ENCODE measurements at places on chromosomes 5 and 9. TPM values are rescaled to one million over a fixed set of nuclear protein-coding genes. Genes with fewer than 3 reads are reported as not detected.
A peak's percentile ranks its signal among the peaks of the same experiment; 100 is the strongest.

Gene PHYHD1
- 19.9 TPM for total RNA-seq

Gene IL11RA
- total RNA-seq = 27.5 TPM

Gene ENC1
- total RNA-seq = 78.7 TPM

Gene ERGIC1
- total RNA-seq = 150 TPM

Gene BTNL8
- not detected for total RNA-seq

Gene ZNF608
- total RNA-seq = 148 TPM

Gene FRRS1L
- 4.9 TPM for total RNA-seq

Gene CAMK4
- 2.1 TPM for total RNA-seq

Gene FRMPD1
- total RNA-seq = 0.44 TPM

Gene OR2Y1
- not detected for total RNA-seq

Gene CANX
- 574 TPM for total RNA-seq

Gene SLC1A1
- total RNA-seq = 3.8 TPM

- DNase-seq = no peak
- no peaks in the 10 kb centered on the region for H3K36me3 ChIP-seq
- peak overlapping the region; percentile 2 for H3K27ac ChIP-seq
- peaks cover 4% of the 10 kb centered on the region for H3K4me1 ChIP-seq
- H3K4me3 ChIP-seq = no peak overlapping the region
These were observed 1034.6 kb upstream of the C9orf72 start for GRCh38 chr9:28607843-28608242.

DNA sequence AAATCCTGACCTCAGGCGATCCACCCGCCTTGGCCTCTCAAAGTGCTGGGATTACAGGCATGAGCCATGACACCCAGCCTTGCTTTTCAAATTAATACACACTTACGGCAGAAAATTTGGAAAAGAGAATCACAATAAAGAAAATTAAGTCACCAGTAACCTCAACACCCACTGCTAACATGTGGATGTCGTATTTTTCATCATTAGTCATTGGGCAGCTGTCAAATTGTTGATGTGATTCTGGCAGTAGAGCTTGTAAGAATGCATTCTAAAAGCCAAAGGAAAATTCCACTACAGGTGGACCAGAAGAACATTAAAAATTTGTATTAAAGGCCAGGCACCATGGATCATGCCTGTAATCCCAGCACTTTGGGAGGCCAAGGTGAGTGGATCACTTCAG lies 237.3 kb upstream of the TUT7 start:
- no peaks in the 10 kb centered on the region for H3K36me3 ChIP-seq
- peaks cover 2% of the 10 kb centered on the region for H3K4me1 ChIP-seq
- H3K4me3 ChIP-seq = no peak overlapping the region
- peaks cover 28% of the 10 kb centered on the region for H3K27me3 ChIP-seq

DNA sequence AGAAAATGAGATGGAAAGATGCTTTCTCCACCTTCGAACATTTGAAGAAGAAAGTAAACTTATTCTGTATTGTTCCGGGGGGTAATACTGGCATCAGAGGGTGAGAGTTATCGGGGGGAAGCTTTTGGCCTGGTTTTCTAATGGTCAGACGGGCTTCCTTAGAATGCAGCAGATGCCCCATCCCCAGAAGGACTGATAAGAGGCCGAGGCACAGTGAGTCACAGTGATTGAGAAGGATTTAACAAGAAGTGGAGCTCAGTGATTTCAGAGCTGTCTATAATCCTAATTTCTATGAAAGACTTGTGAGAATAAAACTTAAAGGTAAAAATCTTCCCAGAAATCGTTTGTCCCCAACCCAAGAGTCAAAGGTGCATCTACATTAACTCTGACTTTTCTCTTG lies 123.9 kb downstream of the DOCK8 start:
- H3K4me1 ChIP-seq = peaks cover 47% of the 10 kb centered on the region
- no peaks in the 10 kb centered on the region for H3K27me3 ChIP-seq
- H3K27ac ChIP-seq = no peak overlapping the region
- no peak for DNase-seq
- no peak overlapping the region for H3K4me3 ChIP-seq

DNA sequence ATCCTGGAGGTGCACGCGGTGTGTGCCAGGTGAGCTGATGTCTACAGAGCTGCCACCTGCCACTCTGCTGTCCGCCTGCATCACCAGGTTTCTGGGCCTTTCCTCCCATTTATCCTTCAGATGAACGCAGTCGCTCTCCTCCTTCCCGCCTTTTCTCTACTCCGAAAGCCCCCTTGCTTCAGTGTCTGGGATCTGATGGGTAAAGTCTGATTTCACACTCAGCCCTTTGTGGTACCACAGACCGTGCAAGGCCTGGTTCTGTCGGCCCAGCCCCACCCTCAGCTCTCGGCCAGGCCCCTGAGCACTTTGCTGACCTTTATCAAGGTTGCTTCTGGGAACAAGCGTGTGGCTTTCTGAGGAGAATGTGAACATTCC lies 32.5 kb downstream of the GLT6D1 start:
- H3K4me3 ChIP-seq = no peak overlapping the region
- no peaks in the 10 kb centered on the region for H3K36me3 ChIP-seq
- H3K27me3 ChIP-seq = peaks cover 6% of the 10 kb centered on the region
- DNase-seq = no peak

GRCh38 chr5:119820016-119820415 lies 190.7 kb downstream of the FAM170A start:
- H3K27ac ChIP-seq = no peak overlapping the region
- DNase-seq = no peak
- H3K4me1 ChIP-seq = no peaks in the 10 kb centered on the region
- H3K27me3 ChIP-seq = no peaks in the 10 kb centered on the region

GRCh38 chr5:141354900-141355469 lies at the start of gene PCDHGA4:
Gene PCDHGA4 (plus strand): TSS chr5:141355021. CDS start chr5:141355108, 87 bp downstream.
- peaks cover 13% of the 10 kb centered on the region for H3K36me3 ChIP-seq
- H3K4me3 ChIP-seq = no peak within 1 kb of the TSS
- no peaks in the 10 kb centered on the region for H3K27me3 ChIP-seq
- DNase-seq = no peak

- peaks cover 28% of the 10 kb centered on the region for H3K27me3 ChIP-seq
- H3K27ac ChIP-seq = no peak overlapping the region
- no peaks in the 10 kb centered on the region for H3K36me3 ChIP-seq
- no peak for DNase-seq
- H3K4me1 ChIP-seq = no peaks in the 10 kb centered on the region
These were observed 31.4 kb upstream of the BRD3 start for GRCh38 chr9:134099123-134099761.

DNA sequence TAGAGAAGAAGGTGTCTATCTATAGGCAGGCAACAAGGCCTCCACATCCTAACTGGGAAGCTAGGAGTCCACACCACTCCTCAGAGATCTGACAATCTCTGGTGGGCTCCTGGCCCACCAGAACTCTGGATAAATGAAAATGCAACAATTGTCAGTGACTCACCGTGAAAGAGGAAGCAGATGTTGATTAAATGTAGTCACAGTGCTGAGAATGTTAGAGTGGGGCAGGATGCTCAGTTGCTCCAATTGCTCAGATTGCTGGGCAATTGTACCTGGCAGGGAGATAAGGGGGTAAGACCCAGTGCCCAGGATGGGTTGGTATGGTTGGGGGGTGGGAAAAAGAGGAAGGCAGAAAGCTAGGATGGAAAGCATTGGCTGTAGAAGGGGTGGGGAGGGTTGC lies 4.3 kb downstream of the CCL19 start:
- peaks cover 18% of the 10 kb centered on the region for H3K4me1 ChIP-seq
- DNase-seq = no peak
- H3K27me3 ChIP-seq = no peaks in the 10 kb centered on the region
- H3K36me3 ChIP-seq = peaks cover 1% of the 10 kb centered on the region
- H3K27ac ChIP-seq = no peak overlapping the region

GRCh38 chr9:133939171-133939785 lies 52.8 kb downstream of the VAV2 start:
- peak overlapping the region; percentile 64 for H3K27ac ChIP-seq
- H3K27me3 ChIP-seq = no peaks in the 10 kb centered on the region
- peaks cover 21% of the 10 kb centered on the region for H3K4me1 ChIP-seq
- H3K36me3 ChIP-seq = peaks cover 1% of the 10 kb centered on the region
- DNase-seq = no peak
- no peak overlapping the region for H3K4me3 ChIP-seq

DNA sequence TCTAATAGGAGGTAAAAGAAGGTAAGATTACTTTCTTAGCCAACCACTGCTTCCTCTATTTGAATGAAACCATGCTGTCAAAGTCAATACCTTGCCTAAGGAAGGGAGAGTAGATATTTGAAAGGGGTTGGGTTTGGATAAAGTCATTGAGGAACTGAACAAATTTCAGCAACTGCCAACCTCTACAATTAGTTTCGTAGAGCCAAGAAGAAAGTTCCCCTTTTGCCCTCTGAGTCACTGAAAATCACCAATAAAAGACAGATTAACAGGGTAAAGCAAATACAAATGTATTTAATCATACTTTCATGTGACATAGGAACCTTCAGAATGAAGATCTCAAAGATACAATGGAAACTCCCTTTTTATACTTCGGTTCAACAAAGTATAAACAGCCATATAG lies 615.7 kb downstream of the GABRG2 start:
- H3K36me3 ChIP-seq = no peaks in the 10 kb centered on the region
- H3K4me3 ChIP-seq = no peak overlapping the region
- no peak for DNase-seq

DNA sequence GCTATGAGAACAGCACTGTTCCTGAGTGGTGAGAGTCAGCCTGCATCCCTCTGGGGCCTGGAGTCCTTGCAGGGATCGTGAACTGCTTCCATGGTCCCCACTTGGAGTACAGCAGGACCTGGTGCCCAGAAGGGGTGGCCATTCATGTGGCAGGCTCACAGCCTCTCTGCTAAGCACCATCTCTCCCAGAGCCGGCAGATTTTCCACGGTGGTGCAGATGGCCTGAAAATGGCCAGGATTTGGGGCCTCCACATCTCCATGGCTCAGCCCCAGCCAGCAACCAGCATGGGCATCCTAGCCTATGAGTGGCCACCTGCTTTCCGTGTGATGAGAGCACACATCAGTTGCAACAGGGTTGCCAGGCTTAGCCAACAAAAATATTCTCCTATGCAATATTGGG lies 33.9 kb upstream of the SEMA4D start:
- no peak for DNase-seq
- peaks cover 22% of the 10 kb centered on the region for H3K4me1 ChIP-seq
- no peak overlapping the region for H3K27ac ChIP-seq
- H3K4me3 ChIP-seq = no peak overlapping the region
- H3K36me3 ChIP-seq = no peaks in the 10 kb centered on the region
- H3K27me3 ChIP-seq = no peaks in the 10 kb centered on the region

- no peak for DNase-seq
- peaks cover 9% of the 10 kb centered on the region for H3K27me3 ChIP-seq
- no peaks in the 10 kb centered on the region for H3K4me1 ChIP-seq
- H3K36me3 ChIP-seq = no peaks in the 10 kb centered on the region
These were observed 130.8 kb upstream of the STC2 start for GRCh38 chr5:173458828-173459609.

DNA sequence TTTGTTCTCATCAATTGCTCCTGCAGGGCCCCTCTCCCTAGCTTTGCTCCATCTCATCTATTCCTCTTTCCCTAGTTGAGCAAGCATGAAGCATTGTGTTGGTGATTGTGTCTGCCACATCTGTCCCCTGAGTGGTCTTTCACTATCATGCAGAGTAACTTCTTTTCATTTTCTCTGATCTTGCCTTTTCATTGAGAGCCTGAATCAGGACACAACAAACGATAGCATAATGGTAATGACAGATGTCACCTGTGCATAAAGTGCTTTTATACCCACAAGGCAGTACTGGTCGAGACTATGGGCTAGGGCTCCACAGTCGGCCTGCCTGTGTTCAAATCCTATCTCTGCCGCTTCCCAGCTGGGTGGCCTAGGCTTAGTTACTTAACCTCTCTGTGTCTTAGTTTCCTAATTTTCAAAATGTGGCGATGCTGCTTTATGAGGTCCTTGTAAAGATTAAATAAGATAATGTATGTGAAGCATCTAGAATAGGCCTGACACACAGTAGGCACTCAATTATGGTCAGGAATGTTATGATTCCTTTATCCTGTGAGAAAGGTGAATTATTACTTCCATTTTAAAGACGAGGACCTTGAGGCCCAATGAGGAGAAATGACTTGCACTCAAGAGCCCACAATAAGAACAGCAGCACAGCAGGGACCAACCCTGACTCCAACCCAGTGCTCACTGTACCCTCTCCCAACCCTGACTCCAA lies 137.1 kb upstream of the ZNF618 start:
- H3K4me1 ChIP-seq = peaks cover 2% of the 10 kb centered on the region
- no peaks in the 10 kb centered on the region for H3K36me3 ChIP-seq
- peak overlapping the region; percentile 82 for H3K27ac ChIP-seq

DNA sequence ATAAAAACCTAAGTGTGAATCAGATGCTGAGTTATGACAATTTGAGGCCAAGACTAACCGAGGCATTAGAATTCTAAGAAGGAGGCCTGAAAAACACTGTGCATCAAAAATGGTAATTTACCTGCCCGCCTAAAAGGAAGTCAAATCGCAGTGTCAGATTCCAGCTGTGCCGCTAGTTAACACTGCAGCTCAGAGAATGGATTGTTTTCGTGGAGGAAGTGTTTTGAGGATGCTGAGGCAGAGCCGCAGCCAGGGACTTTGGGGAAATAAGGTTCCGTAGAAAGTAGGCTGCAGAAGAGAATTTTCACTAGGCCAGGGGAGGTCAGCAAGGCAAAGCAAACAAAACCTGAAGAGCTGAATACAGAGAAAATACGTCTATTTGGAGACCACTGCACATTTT lies 226.4 kb upstream of the ISL1 start:
- peaks cover 2% of the 10 kb centered on the region for H3K36me3 ChIP-seq
- no peak overlapping the region for H3K27ac ChIP-seq
- no peaks in the 10 kb centered on the region for H3K27me3 ChIP-seq
- H3K4me3 ChIP-seq = no peak overlapping the region
- DNase-seq = no peak

DNA sequence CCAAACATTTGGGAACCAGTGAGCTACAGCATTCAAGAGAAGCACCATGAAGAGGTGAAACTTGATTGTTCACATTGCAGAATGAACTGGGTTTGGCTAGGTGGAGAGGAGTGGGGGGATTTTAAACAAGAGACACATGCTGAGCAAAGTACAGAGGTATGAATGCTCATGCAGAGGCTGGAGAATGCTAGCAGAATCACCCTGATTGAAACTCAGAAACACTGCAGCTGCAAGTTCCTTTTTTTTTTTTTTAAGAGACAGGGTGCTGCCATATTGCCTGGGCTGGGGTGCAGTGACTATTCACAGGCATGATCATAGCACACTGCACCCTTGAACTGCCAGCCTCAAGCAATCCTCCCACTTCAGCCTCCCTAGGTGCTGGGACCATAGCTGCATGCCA lies 35.1 kb downstream of the DENND1A start:
- no peak for DNase-seq
- peaks cover 8% of the 10 kb centered on the region for H3K4me1 ChIP-seq
- peaks cover 4% of the 10 kb centered on the region for H3K27me3 ChIP-seq
- no peak overlapping the region for H3K4me3 ChIP-seq
- H3K27ac ChIP-seq = no peak overlapping the region

- H3K4me1 ChIP-seq = peaks cover 3% of the 10 kb centered on the region
- no peaks in the 10 kb centered on the region for H3K27me3 ChIP-seq
- no peak for DNase-seq
- no peaks in the 10 kb centered on the region for H3K36me3 ChIP-seq
- H3K27ac ChIP-seq = no peak overlapping the region
These were observed 179.4 kb downstream of the SEMA6A start for GRCh38 chr5:116395226-116395625.

DNA sequence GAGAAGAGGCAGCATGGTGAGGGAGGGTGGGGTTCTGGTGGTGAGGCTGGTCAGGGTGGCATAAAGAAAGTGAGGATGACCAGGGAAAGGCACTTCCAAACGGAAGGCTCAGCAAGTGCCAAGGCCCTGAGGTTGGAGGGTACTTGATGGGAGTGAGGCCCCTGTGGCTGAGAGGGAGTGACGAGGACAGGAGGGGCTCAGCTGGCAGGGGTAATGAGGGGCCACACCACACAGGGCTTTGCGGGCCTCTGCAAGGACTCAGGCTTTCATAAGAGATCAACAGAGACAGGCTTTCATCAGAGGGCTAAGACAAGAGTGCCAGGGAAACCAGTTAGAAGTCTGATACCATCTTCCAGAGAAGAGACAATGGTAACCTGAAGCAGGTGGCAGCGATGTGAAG lies 23.6 kb downstream of the ARPC5L start:
- H3K4me1 ChIP-seq = no peaks in the 10 kb centered on the region
- H3K27ac ChIP-seq = no peak overlapping the region
